ENCODE measurements at places on chromosomes 16 and 17.

DNA sequence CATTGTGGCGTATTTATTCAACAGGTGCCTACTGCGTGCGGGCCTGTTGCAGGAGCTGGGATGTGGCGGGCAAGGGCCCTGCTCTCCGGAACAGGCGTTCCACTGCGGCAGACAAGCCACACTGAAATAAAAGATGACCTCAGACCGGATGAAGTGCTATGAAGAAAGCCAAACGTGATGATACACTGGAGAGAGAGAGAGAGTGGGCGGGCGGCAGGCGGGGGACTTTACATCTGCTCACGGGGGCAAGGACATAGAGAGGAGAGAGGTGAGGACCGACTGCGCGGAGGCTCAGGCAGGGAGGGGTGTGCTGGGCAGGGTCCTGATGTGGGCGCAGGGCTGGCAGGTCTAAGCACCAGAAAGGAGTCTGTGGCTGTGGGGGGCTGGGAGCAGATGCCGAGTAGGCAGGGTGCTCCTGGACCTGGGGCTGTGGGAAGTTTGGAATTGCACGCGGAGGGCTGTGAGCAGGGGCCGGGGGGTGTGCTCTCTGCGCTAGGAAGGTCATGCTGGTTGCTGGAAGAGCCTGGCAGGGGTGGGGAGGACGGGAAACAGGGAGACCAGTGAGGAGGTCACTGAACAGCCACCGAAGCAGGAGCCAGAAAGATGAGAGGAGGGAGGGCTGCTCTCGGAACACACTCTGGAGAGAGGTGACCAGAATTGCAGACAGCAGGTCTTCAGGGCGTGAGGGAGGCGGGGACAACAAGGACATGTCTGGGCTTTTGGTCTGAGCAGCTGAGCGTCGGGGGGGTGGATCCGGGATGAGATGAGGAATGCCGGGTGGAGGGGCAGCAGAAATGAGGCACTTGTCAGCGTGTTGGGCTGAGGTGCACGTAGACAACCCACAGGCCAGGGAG, 9.9 kb downstream of the MXRA7 start:
- DNase-seq = no peak

GRCh38 chr17:206941-207560, 25.6 kb upstream of the DOC2B start:
- DNase-seq = no peak

- no peak for DNase-seq
Measured at GRCh38 chr17:60749050-60749449, 71.4 kb downstream of the BCAS3 start.

GRCh38 chr17:64277831-64278562, 14.9 kb upstream of the TEX2 start:
- DNase-seq = no peak

DNA sequence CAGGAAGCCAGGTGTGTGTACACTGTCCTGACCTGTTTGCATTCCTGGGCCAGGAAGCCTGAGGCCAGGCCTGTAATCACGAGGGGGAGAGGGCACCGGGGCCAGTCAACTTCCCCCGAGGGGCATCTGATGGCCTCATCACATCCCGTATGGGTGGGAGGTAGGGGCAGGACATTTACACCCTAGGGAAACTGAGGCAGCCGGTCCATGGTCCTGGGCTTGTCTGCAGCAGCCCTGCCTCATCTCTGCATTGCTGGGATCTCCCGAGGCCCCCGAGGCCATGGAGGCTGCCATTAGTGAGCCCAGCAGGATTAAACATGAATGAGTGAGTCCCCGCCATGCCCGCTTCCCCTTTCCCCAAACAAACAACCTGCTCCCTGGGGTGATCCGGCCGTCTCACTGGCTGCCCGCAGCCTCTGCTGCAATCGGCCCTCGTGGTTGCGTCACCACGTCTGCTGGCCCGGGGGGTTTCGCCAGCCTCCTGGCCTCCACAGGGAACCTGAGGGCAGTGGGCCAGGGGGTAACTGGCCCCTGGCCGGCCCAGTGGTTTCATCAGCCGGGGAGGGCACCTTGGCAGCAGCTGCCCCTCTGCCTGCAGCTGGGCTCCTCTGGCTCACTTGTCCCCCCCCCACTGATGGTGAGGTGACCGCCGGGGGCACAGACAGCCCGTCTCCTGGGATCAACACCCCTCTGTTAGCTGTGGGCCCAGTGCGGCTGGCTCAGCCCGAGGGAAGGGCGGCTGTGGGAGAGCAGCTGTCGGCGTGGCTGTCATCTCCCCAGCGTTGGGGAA, 88.3 kb upstream of the GSE1 start:
- no peak for DNase-seq

DNA sequence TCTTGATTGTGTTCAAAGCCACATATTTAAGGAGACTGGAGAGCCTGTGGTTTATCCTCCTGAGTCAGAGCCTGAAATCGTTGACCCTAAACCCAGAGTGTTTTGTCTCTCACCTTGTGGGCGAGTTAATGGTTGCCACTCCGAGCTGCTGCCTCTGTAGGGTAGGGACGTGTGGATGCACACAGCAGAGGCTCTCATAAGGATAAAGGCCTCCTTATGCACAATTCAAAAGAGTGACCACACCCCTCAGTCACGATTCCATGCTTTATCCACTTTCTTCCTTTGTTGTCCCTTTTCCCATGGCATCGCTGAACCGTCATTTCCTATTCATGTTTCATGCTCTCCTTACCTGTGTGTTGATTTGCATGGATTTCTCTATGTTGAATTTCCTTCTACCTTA, 805.0 kb upstream of the RBFOX1 start:
- DNase-seq = no peak
